Transverse colon (tissue), 4 donors: ENCODE measurements at places on chromosomes 3 and 15. TPM values are rescaled to one million over a fixed set of nuclear protein-coding genes. Genes with fewer than 3 reads are reported as not detected.

- H3K27ac ChIP-seq: no peak overlapping the region
- no peaks in the 10 kb centered on the region for H3K4me1 ChIP-seq
- DNase-seq: no peak
- H3K4me3 ChIP-seq: no peak overlapping the region
- no peaks in the 10 kb centered on the region for H3K36me3 ChIP-seq
- no peaks in the 10 kb centered on the region for H3K27me3 ChIP-seq
Observed at GRCh38 chr15:63480441-63480821, 24.0 kb upstream of the USP3 start.

EPHB1 gene
- 2.2 TPM for total RNA-seq

GRCh38 chr3:46316206-46316605 is 37.7 kb upstream of the CCR2 start:
- H3K4me3 ChIP-seq: no peak overlapping the region
- no peaks in the 10 kb centered on the region for H3K27me3 ChIP-seq
- H3K27ac ChIP-seq: no peak overlapping the region
- DNase-seq: no peak
- no peaks in the 10 kb centered on the region for H3K36me3 ChIP-seq
- no peaks in the 10 kb centered on the region for H3K4me1 ChIP-seq

- H3K27ac ChIP-seq: peak overlapping the region; percentile 4
- no peaks in the 10 kb centered on the region for H3K27me3 ChIP-seq
Observed at GRCh38 chr3:150412561-150413231, 4.6 kb downstream of the TSC22D2 start.

DNA sequence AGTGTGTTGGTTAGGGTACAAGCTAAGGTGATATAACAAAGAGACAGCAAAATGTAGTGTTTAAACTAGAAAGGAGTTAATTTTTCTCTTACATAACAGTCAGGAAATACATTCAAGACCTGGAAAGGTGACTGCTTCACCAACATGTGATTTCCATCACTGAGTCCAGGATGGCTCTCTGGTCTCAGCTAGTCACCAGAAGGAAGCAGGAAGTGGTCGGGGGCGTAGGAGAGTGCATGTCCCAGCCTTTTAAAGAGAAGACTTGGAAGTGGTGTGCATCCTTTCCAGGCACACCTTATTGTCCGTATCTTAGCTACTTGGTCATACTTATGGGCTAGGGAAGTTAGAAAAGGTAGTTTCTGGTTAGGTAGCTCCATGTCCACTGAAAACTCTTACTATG is 11.1 kb upstream of the UBE2Q2 start:
- H3K27ac ChIP-seq: no peak overlapping the region
- no peaks in the 10 kb centered on the region for H3K27me3 ChIP-seq
- H3K4me1 ChIP-seq: no peaks in the 10 kb centered on the region
- H3K36me3 ChIP-seq: no peaks in the 10 kb centered on the region

- no peak overlapping the region for H3K4me3 ChIP-seq
- no peaks in the 10 kb centered on the region for H3K27me3 ChIP-seq
- no peaks in the 10 kb centered on the region for H3K4me1 ChIP-seq
- H3K36me3 ChIP-seq: no peaks in the 10 kb centered on the region
- no peak overlapping the region for H3K27ac ChIP-seq
- no peak for DNase-seq
Observed at GRCh38 chr3:25820366-25820765, 30.5 kb downstream of the OXSM start.

DNA sequence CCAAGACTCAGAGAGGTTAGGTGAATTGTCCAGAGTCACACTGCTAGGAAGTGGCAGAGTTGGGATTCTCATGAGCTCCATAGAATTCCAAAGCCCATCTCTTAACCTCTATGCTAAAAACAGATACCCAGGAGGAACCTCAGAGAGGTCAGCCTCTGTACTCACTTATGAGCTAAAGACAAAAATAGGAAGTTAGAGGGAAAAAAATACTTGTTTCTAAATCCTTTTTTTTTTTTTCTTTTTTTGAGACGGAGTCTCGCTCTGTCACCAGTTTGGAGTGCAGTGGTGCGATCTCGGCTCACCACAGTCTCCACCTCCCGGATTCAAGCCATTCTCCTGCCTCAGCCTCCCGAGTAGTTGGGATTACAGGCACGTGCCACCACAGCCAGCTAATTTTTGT is 31.4 kb downstream of the FSD2 start:
- H3K36me3 ChIP-seq: no peaks in the 10 kb centered on the region
- DNase-seq: no peak
- H3K27ac ChIP-seq: no peak overlapping the region
- H3K4me1 ChIP-seq: no peaks in the 10 kb centered on the region
- no peak overlapping the region for H3K4me3 ChIP-seq

DNA sequence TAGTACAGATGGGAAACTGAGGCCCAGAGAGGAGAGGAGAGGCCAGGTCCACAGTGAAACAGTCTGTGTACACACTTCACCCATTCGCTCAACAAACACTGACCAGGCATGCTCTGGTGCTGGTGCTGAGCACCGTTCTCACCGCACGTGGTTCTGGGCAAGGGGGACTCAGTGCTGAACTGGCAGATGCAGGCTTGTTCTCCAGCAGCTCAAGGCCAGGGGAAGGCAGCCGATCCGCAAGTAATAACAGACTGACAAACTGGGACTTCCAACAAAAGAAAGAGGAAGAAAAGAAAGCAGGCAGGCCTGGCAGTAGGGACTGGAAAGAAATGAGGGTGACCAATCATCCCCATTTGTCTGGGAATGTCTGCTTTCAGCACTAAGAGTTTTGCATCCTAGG is 25.6 kb upstream of the LINGO1 start:
- no peak for DNase-seq
- no peak overlapping the region for H3K4me3 ChIP-seq
- H3K4me1 ChIP-seq: peaks cover 18% of the 10 kb centered on the region
- peaks cover 4% of the 10 kb centered on the region for H3K27me3 ChIP-seq
- H3K36me3 ChIP-seq: no peaks in the 10 kb centered on the region
- H3K27ac ChIP-seq: no peak overlapping the region

GRCh38 chr15:39407116-39407515 is 173.8 kb upstream of the THBS1 start:
- H3K4me1 ChIP-seq: peaks cover 7% of the 10 kb centered on the region
- H3K27ac ChIP-seq: no peak overlapping the region
- H3K36me3 ChIP-seq: no peaks in the 10 kb centered on the region
- H3K27me3 ChIP-seq: no peaks in the 10 kb centered on the region
- no peak for DNase-seq

KLHDC8B gene
- 23.5 TPM for total RNA-seq

- no peaks in the 10 kb centered on the region for H3K36me3 ChIP-seq
- H3K4me1 ChIP-seq: peaks cover 6% of the 10 kb centered on the region
- no peak for DNase-seq
- H3K27me3 ChIP-seq: no peaks in the 10 kb centered on the region
- no peak overlapping the region for H3K27ac ChIP-seq
Observed at GRCh38 chr3:69239063-69239462, 116.7 kb upstream of the LMOD3 start.

GRCh38 chr3:133570139-133570936 is 3.1 kb upstream of the CDV3 start:
- peaks cover 4% of the 10 kb centered on the region for H3K4me1 ChIP-seq
- DNase-seq: no peak
- no peaks in the 10 kb centered on the region for H3K36me3 ChIP-seq
- no peaks in the 10 kb centered on the region for H3K27me3 ChIP-seq
- peak overlapping the region; percentile 31 for H3K27ac ChIP-seq

DNA sequence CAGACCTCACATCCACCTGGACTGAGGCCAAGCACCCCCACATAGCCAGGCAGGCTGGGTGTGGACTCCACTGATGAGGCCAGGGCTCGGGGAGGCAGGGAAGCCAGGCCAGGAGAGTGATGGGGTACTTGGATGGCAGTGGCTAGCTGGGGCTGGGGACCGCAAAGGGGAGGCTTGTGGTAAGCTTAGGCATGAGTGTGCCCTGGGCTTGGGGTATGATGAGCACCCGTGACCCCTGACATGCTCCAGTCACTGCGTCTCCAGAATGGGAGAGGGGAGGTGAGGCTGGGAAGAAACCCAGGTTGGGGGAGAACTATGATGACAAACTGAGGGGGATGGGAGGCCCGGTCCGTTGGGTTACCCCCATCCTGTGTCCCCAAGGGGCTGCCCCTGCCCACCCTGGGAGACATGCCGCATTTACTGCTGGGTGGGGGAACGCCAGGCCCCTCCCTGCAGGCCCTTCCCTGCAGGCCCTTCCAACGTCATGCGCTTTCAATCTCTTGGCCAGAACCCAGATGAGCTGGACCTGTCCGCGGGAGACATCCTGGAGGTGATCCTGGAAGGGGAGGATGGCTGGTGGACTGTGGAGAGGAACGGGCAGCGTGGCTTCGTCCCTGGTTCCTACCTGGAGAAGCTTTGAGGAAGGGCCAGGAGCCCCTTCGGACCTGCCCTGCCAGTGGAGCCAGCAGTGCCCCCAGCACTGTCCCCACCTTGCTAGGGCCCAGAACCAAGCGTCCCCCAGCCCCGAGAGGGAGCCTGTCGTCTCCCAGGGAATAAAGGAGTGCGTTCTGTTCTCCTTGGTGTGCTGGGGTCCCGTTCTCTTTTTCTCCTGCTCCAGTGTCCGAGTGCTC is 34.1 kb downstream of the TSPAN3 start:
- H3K27ac ChIP-seq: no peak overlapping the region
- peaks cover 5% of the 10 kb centered on the region for H3K4me1 ChIP-seq
- H3K27me3 ChIP-seq: no peaks in the 10 kb centered on the region
- H3K4me3 ChIP-seq: no peak overlapping the region
- DNase-seq: peak; percentile 9

DNA sequence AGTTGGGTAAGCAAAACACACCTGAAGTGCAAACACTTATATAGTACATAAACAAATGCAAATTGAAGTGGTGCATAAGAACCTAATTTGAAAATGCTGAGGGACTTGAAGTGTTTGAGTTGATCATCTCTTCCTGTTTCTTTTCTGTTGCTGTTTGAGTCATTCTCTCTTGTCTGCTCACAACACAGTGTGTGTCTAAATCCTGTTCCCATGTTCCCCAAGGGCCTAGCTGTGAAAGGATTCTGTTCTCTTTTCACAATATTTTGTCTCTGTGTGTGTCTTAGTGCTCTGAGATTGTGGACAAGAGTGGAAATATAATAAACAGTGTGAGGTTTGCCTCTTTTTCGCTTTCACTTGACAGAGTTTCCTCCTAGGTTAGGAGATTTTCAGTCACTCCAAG is 6.1 kb downstream of the CD96 start:
- DNase-seq: no peak
- H3K27ac ChIP-seq: peak overlapping the region; percentile 33
- H3K27me3 ChIP-seq: no peaks in the 10 kb centered on the region
- H3K4me1 ChIP-seq: no peaks in the 10 kb centered on the region
- no peaks in the 10 kb centered on the region for H3K36me3 ChIP-seq

DNA sequence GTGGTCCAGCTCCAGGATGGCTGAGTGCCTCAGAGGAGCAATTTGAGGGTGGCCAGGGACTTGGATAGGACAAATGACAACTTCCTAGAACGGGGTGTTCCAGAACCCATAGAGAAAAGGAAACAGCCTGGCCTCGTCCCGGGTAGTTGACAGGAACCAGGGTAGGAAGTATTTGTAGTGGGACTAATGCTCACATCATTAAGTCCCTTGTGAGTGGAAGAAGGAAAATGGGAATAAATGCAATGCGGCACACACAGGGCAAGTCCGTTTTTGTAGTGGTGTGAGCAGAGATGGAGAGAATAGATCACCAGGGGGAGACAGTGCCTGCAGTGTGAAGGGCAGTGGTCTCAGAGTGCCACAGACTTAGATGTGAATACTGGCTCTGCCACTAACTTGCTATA is 19.6 kb downstream of the TIMP4 start:
- H3K27ac ChIP-seq: no peak overlapping the region
- no peaks in the 10 kb centered on the region for H3K27me3 ChIP-seq
- H3K4me3 ChIP-seq: no peak overlapping the region
- no peaks in the 10 kb centered on the region for H3K36me3 ChIP-seq
- peak; percentile 34 for DNase-seq

DNA sequence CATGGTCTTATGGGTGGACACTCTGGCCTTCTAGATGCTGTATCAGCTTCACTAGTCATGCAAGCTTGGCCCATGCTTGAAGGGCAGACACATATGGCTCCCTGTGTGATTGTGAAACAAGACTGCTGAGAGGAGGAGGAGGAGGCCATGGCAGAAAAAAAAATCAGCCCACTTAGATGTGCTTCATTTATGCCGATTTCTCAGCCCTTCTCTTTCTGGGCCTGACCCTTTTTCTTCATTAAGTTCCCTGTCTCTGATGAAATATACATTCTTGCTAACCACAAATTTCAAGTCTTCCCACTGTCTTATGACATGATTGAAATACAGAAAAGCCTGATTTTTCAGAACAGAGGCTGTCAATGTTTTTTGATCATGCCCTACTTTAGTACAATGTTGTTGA is 213.0 kb upstream of the FEZF2 start:
- DNase-seq: no peak
- no peak overlapping the region for H3K27ac ChIP-seq
- H3K27me3 ChIP-seq: no peaks in the 10 kb centered on the region
- H3K4me1 ChIP-seq: no peaks in the 10 kb centered on the region
- no peak overlapping the region for H3K4me3 ChIP-seq
- no peaks in the 10 kb centered on the region for H3K36me3 ChIP-seq

DNA sequence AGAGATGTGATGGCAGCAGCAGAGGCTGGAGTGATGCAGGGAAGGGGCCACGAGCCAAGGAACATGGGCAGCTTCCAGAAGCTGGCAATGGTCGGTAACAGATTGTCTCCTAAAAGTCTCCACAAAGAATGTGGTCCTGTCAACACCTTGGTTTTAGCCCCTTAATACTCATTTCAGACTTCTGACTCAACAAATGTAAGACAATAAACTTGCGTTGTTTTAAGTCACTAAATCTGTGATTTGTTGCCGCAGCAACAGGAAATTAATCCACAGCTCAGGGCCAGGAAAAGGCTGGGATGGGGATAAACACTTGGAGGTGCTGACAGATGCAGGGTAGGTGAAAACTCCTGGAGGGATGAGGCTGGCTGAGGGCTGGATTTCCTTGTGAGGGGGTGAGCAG is 69.9 kb downstream of the OXNAD1 start:
- no peaks in the 10 kb centered on the region for H3K4me1 ChIP-seq
- H3K36me3 ChIP-seq: no peaks in the 10 kb centered on the region
- DNase-seq: no peak
- no peak overlapping the region for H3K27ac ChIP-seq

- peak overlapping the region; percentile 30 for H3K27ac ChIP-seq
- DNase-seq: no peak
- H3K4me3 ChIP-seq: no peak overlapping the region
- no peaks in the 10 kb centered on the region for H3K27me3 ChIP-seq
- H3K36me3 ChIP-seq: peaks cover 15% of the 10 kb centered on the region
Observed at GRCh38 chr3:97958396-97958795, 13.8 kb downstream of the RIOX2 start.

GPR160 gene
- 195 TPM for total RNA-seq

GRCh38 chr3:117603097-117603496 is 893.5 kb downstream of the TUSC7 start:
- H3K27ac ChIP-seq: no peak overlapping the region
- no peak for DNase-seq
- H3K4me1 ChIP-seq: no peaks in the 10 kb centered on the region
- no peaks in the 10 kb centered on the region for H3K36me3 ChIP-seq
- H3K27me3 ChIP-seq: no peaks in the 10 kb centered on the region

IQCH gene
- 0.40 TPM for total RNA-seq

GRCh38 chr15:61503383-61503969 is 274.4 kb upstream of the RORA start:
- DNase-seq: no peak
- no peaks in the 10 kb centered on the region for H3K27me3 ChIP-seq
- no peaks in the 10 kb centered on the region for H3K4me1 ChIP-seq
- no peak overlapping the region for H3K27ac ChIP-seq
- H3K36me3 ChIP-seq: no peaks in the 10 kb centered on the region
- H3K4me3 ChIP-seq: no peak overlapping the region

- peaks cover 12% of the 10 kb centered on the region for H3K4me1 ChIP-seq
- peak overlapping the region; percentile 82 for H3K27ac ChIP-seq
- no peaks in the 10 kb centered on the region for H3K27me3 ChIP-seq
- peak; percentile 48 for DNase-seq
- peak overlapping the region; percentile 71 for H3K4me3 ChIP-seq
- no peaks in the 10 kb centered on the region for H3K36me3 ChIP-seq
Observed at GRCh38 chr3:150703299-150703755, 393 bp downstream of the ERICH6 start.

SPESP1 gene
- total RNA-seq: not detected
